NCI-H1092 treated with DMSO at 0.1 percent for 48 hours (cell line): ENCODE measurements at places on chromosomes 3 and 15.

DNA sequence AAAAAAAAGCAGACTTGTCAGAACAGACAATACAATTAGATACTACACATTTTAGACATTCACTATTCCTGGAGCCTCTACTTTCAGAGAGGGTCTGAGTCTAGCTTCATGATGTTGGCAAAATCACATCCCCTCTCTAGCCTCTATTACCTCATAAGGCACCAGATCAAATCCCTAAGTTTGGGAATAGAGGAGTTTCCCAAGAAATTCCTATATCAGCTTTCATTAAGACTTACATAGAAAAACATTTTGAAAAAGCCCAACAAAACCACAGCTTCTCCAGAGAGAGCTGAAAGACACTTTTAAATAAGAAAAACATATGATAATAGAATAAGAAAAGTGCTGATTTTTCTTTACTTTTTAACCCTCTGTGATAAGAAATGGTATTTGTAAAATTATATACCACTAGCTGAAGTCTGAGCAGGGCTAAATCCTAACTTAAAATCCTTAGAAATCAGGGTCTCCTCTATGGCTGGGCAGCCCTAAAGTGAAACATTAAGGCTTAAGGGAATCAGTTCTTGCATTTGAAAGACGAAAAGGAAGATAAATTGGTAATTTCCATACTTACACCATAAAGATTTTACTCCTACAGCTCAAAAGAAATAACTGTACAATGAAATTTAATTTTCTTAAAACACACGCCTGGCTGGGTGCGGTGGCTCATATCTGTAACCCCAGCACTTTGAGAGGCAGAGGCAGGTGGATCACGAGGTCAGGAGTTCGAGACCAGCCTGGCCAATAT lies 4.3 kb downstream of the TBC1D2B start:
- no peak for DNase-seq

DNA sequence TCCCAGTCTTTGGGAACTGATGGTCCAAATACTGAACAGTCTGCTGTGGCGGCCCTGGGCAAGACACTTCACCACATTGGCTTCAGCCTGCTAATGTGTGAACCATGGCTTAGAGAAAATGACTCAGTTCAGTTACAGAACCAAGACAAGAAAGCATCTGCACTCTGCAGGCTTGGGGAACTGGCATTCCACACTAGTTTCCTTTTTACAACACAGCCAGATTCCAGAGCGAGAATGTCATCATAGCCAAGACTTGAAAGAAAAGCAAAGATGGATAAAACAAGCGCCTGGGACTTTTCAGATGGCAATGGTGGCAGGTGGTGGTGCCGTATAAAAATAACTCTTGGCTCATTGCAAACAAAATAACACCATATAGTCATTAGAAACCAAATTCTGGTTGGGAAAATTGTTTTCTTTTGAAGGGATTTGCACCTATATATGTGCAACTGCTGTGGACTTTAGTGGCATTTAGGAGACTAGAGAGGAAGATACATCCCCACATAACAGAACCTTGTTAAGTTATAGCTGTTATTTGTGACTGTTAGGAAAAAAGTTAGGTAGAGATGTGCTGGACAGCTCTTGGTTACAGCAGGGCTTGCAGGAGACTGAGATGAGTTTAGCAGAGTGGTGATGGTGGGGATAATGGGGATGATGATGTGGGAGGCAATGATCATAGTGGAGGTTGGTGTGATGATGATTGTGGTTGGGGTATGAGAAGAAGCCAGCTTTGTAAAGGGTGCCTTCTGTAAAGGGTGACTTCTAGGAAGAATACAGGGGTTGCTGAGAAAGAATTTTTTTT lies 273.6 kb downstream of the THRB start:
- no peak for DNase-seq

GRCh38 chr3:35908366-35909232 lies 269.3 kb downstream of the ARPP21 start:
- DNase-seq: peak; percentile 72

GRCh38 chr15:31357148-31357547 lies 30.5 kb downstream of the KLF13 start:
- no peak for DNase-seq

GRCh38 chr3:158247288-158247687 lies 137.4 kb downstream of the RSRC1 start:
- DNase-seq: no peak

GRCh38 chr15:28018291-28019044 lies 80.6 kb downstream of the OCA2 start:
- DNase-seq: no peak

GRCh38 chr3:186025161-186025560 lies 83.7 kb downstream of the ETV5 start:
- DNase-seq: no peak

DNA sequence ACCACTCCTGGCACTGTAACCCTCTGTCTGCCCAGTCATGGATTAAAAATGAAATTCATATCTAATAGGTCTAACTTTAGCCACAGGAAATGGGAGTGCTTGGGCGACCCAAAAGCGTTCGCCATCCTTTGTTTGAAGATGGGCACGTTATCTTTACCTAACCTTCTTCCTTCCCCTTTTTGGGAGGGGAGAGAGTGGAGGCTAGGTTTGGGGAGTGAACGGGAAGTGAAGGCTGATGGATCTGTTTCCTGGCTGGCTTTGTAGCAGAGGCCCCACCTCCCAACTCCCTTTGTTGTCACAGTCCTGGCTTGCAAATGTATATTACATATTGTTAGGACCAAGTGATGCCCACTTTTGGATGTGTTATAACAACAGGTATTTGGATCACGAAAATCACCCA lies 98.1 kb upstream of the ARHGEF3 start:
- DNase-seq: no peak

DNA sequence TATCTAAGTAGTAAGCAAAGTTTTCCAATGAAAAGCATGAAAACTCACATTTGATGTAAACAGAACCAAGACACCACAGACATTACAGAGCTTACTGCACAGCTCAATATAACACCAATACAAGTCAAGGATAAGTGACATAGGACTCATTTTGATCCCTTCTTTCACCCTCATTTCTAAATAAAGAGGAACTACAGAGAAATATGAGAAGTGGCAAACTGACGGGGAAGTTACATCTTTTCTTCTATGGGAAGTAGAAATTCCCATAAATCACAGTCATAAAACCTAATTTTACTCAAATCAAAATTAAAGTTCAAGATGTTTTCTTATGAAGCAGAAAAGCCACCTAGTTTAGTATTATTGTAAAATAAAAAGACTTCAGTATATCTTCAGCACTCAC lies 3.8 kb downstream of the ATG3 start:
- no peak for DNase-seq

- DNase-seq: no peak
These were observed 46.6 kb downstream of the APH1B start for GRCh38 chr15:63323798-63324563.

DNA sequence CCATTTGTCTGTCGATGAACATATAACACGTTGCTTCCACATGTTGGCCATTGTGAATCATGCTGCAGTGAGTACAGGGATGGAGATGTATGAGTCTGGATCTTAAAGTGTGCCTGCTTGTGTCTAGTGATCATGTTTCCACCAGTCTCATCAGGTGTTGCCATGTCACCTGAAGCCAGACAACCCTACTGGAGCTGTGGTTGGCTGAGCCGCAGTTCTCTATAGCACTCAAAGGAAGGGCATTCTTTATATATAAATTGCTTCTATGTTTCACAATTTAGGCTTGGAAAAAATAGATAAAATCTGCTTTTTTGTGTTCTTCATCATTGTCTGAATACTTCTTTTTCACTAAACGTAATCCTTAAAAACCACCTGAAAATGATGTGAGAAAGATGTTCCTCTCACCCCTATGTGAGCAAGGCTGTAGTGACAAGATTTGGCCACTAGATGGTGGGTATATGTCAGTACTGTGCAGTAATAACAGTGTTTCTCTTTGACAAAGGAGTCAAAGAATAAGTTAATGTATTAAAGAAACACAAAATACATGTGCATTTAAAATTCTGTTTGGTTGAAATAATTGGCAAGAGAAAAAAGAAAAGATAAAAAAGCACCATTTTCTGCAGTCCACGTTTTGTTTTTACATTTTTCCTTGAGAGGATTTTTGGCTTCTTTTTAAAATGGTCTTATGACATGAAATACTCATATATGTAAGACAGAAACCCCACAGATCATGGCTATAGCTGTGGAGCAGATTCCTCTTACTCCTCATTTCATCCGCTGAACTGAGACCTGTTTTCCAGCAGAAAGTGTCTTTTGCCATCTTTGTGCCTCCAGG lies 394.5 kb upstream of the DPPA4 start:
- peak; percentile 32 for DNase-seq

- DNase-seq: no peak
These were observed 1.1 kb downstream of the KLHL6 start for GRCh38 chr3:183554377-183554776.

- no peak for DNase-seq
These were observed 31.3 kb downstream of the TARS3 start for GRCh38 chr15:101692801-101693598.

GRCh38 chr3:125302932-125303331 lies 72.2 kb downstream of the ZNF148 start:
- no peak for DNase-seq

DNA sequence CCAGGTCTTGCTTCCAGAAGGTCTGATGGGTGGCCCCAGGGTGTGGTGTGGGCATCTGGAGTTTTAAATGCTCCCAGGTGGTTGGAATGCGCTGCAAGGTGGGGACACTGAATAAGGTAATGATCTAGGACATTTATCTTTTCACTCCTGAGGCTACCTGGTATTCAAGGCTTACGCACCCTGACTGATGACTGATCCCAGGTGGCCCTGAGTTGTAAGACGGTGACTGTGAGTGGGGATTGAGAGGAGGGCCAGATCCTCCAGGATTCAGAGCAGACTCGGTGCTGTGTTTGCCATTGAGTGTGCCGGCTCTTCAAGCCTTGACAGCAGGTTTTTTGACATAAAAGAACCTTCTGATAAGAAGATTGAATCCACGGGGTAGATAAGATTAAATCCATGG lies 40.3 kb downstream of the SLC6A20 start:
- no peak for DNase-seq

DNA sequence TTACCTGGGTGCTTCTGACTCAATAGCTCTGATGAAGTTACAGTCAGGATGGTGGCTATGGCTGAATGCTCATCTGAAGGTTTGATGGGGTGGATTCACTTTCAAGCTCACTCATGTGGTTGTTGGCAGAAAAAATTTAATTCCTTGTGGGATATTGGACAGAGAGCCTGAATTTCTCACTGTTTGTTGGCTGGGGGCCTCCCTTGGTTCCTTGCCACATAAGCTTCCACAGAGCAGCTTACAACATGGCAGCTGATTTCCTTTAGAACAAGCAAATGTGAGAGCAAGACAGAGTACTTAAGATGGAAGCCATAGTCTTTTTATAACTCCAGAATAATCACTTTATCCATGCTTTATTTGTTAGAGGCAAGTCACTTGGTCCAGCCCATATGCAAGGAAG lies 150.6 kb downstream of the PPM1L start:
- no peak for DNase-seq

DNA sequence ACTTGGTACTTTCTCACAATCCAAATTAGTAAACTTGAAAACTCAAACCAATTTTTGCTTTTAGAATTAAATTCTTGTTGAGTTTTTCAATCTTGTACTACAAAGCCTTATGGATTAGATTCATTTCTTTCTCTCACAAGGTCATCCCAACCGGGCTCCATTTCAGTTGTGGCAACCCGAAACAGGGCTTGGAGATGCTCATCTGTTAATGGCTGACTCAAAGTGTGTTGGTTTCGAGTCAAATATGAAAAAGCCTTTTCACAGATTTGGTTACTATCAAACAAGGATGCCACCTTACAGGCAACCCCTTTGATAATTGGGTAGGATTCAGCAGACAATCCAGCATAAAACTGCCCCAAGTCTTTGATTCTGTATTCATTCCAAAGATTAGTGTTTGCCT lies 1.8 kb downstream of the EPM2AIP1 start:
- no peak for DNase-seq

DNA sequence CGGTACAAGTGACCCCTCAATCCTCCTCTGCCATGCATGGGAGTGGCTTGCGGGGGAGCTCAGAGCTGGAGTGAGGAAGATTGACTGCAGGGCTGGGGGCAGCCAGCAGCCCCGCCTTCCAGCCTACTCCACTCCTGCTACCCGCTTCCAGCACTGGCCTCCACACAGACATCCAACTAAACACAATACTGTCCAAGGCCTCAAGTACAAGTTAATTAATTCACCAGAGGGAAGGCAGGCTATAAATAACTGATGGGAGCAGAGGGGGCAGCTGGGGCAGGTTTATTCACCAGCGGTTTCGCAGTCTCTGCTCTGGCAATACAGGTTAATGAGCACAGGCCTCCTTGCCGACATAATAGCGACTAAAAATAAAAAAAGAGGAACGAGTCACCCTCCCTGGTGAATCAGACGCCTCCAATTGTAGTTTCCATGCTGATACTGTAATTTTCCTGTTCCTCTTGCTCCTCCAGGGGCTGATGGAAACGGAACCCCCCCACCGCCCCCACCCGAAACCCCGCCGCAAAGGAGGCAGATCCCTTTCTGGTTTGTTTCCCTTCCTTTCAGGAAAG lies 166.4 kb upstream of the TLE3 start:
- peak; percentile 65 for DNase-seq

GRCh38 chr15:90644952-90645725 lies 72.0 kb upstream of the BLM start:
- DNase-seq: no peak

- DNase-seq: no peak
These were observed 1.1 kb downstream of the RIOX2 start for GRCh38 chr3:97970956-97971620.

GRCh38 chr3:172972067-172972466 lies 169.0 kb downstream of the SPATA16 start:
- DNase-seq: no peak

DNA sequence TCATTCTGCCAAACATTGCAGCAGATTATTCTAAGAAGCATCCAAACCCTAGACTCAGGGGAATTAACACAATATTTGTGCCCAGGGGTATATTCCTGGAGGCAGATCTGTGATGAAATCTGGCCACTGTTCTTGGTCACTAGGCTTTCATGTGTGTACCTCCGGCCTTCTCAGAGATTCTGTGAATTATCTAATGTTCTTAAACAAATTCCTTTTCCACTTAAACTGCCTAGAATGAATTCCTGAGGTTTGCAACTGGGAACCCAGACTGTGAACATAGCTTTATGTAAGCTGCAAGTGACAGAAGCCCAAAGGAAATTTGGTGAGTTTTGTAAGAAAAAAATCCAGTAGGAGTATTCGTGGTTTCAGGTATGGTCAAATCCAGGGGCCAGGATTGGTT lies 20.7 kb upstream of the CTNNB1 start:
- no peak for DNase-seq

- no peak for DNase-seq
These were observed 17.4 kb downstream of the FYCO1 start for GRCh38 chr3:45978006-45978761.

DNA sequence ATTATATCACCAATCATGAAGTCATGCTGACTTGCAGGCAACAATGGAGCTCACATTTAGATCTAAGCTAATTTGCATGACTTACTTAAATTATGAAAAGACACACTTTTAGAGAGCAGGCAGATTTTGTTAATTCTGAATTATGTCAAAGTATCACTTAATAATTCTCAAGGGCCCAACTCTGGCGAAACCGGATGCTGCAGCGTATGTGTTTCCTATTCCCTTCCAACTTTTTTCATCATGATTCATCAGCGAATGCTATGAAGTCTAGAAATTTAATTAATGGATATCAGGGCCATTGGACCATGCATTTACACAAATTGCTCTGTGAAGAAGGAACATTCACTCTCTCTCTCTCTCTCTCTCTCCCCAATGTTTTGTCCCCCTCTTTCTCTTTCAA lies 63.5 kb upstream of the GOLGA8A start:
- DNase-seq: no peak

- DNase-seq: no peak
These were observed 3.0 kb upstream of the CYP11A1 start for GRCh38 chr15:74370471-74370870.
